IMR-90 (cell line): ENCODE measurements at places on chromosomes 16 and 17. TPM values are rescaled to one million over a fixed set of nuclear protein-coding genes. Genes with fewer than 3 reads are reported as not detected.
A peak's percentile ranks its signal among the peaks of the same experiment; 100 is the strongest.

GRCh38 chr16:65547772-65548446, 426.0 kb upstream of the CDH11 start:
- peak; percentile 93 for DNase-seq

- no peak for DNase-seq
These were observed 151.2 kb downstream of the CCDC182 start for GRCh38 chr17:57593739-57594462.

GRCh38 chr17:81390029-81390872, 5.0 kb upstream of the BAHCC1 start:
- DNase-seq = no peak

GRCh38 chr16:57485091-57485915, 990 bp downstream of the DOK4 start:
- DNase-seq = no peak

- DNase-seq = no peak
These were observed 39.8 kb downstream of the NF1 start for GRCh38 chr17:31134576-31134975.

DNA sequence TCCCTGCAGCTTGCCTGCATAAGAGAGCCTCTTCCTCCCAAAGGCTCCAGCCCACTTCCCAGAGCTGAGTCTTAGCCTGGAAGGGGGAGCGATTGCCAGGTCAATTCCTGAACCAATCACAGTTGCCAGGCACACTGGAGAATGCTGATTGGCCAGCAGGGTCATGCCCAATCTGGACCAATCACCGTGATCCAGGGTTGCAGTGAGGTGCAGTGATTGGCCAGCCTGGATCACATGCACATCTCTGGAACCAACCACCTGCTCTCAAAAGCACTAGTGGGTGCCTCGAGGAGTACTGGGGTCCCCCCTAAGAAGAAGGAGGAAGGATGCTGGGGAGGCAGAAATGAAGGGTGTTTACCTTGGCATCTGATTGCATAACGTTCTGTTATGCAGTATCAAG, 18.4 kb downstream of the NAGPA start:
- no peak for DNase-seq

DNA sequence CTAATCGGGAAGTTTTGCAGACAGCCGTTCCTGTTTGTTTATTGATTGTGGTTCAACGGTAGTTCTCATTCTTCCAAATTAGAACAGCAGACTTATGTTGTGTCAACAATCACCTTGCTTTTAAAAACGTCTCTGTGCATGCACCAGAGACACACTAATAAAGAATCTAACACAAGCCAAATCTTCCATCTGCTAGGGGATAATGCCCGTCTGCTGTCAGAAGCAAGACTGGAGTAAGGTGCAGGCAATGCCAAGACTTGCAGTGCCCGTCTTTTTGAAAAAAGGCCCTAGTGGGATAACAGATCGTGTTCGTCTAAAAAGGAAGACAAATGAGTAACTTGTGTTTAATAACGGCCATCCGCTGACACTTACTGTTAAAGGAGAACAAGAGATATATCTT, 158.4 kb downstream of the KCNJ2 start:
- DNase-seq = no peak

DNA sequence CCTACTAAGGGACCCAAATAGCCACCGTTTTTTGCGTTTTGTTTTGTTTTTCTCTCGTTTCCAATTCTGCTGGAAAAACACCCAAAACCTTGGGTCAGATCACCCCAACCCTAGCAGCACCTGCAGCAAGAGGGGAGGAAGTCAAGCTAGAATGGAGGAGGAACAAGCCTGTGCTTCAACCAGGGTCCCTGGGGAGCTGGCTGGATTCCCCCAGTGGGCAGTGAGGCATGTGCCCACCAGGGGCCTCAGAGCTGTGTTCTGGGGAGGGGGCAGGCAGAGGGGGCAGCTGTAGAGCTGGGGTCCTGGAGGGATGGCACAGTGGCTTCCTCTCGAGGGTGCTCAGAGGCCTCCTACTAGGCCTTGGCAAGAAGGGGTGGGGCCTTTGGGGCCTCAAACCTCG, 6.5 kb downstream of the CD79B start:
- no peak for DNase-seq

DNA sequence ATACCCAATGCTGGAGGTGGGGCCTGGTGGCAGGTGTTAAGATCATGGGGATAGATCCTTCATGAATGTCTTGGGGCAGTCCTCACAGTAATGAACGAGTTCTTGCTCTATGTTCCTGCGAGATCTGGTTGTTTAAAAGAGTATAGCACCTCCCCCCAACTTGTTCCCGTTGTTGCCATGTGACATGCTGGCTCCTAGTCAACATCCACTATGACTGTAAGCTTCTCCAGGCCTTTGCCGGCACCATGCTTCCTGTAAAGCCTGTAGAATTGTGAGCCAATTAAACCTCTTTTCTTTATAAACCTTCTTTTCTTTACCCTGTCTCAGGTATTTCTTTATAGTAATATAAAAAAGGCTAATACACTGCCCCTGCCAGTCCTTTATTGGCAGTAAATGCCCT, 33.3 kb downstream of the RANBP10 start:
- DNase-seq = no peak

DNA sequence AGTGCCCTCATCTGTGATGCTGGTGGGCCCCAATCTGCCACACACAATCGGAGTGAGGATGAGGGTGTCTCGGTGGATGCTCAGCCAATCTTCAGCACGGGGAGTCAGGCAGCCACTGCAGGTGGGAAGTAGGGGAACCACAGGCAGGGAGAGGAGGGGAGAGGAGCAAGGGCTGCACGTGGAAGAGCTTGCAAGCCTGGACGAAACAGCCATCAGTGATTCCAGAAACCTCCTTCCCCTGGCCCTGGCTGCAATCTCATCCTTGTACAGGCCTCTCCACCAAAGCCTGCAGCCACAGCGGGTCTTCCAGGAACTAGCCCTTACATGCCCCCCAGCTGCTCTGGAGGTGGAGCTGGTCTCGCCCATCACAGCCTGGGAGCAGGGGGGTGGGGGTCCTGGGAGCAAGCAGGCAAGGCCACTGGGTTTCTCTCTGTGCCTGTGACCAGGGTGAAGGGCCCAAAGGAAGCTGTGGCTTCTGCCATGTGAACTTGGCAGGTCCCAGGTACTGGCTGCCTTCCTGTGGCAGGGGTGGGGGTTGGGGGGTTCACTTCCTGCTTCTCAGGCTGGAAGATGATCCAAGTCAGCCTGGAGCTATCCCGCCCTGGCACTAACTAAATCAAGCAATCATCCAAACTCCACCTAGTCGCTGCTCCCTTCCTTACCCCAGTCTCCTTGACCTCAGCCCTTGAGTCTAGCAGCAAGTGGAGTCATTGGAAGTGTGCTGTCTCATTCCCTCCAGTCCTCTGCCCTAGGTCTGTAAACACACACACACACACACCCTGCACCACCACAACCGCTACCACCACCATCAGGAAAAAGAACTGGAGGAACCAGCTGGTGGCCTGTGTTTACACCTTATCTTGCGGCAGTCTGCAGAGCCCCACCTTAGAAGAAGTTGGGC, 29.4 kb upstream of the MLKL start:
- no peak for DNase-seq

GRCh38 chr16:20899477-20900298, 470 bp downstream of the DCUN1D3 start:
- no peak for DNase-seq

DNA sequence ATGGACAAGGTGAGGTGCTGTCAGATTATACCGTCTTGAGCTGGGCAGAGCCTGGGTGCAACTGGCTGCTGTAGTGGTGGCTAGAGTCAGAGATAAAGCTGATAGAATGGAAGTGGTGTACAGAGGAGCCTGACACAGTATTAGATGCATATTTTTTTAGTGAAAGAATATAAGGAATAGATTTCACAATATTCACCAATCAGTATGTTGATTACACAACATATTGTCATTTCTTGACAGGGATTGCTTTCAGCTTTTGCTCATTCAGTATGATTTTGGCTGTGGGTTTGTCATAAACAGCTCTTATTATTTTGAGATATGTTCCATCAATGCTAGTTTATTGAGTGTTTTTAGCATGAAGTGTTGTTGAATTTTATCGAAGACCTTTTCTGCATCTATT, 1.7 kb upstream of the CCL23 start:
- DNase-seq = no peak

GRCh38 chr17:61387011-61387410, 12.6 kb upstream of the TBX2 start:
- DNase-seq = no peak

GRCh38 chr17:10842658-10843057, 4.8 kb upstream of the PIRT start:
- DNase-seq = no peak

DNA sequence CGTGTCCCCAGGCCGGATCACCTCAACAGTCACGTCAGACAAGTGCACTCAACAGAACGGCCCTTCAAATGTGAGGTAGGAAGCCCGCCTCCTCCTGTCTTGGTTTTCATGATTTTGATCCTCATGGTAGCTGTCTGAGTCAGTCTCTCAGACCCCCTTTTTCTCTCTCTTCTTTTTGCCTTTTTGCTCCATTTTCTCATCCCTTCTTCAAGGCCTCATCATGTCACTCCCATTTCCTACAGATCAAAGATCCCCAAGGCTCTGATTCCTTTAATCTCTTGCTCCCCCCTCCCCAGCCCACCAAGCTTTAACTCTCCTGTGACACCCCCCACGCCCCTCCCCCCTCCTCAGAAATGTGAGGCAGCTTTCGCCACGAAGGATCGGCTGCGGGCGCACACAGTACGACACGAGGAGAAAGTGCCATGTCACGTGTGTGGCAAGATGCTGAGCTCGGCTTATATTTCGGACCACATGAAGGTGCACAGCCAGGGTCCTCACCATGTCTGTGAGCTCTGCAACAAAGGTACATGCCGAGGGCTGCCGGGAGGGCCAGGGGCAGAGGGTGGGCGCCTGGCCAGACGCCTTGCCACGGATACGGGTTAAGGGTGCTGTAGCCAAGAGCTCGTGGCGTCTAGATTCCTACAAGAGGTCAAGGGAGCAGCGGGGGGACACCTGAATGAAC, 2.0 kb downstream of the MAZ start:
- DNase-seq = no peak

- no peak for DNase-seq
These were observed 5.8 kb upstream of the CBX4 start for GRCh38 chr17:79844869-79845600.

- no peak for DNase-seq
These were observed 52.0 kb downstream of the BAIAP2 start for GRCh38 chr17:81086789-81087551.

DNA sequence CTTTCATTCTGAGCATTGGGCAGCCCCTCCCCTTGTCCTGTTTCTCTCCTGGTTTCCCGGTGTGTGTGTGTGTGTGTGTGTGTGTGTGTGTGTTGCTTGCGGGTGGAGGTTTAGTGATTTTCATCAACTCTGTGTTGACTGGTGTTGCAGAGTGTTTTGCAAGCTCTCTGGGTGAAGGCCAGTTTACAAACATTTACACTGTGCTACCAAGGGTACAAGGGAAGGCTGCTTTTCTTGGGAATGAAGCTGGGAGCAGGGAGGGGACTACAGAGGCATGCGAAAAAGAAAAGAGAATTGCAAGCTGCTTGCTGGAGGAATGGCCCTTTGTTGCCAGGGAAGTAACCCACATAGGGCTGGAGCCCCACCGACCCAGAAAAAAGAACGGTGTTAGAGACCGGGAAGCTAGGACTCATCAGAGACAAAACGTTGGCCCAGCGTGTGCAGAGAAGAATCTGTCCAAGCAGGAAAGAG, 29.6 kb downstream of the HS3ST3B1 start:
- no peak for DNase-seq

- peak; percentile 47 for DNase-seq
These were observed 83.4 kb downstream of the ASIC2 start for GRCh38 chr17:33209671-33210070.

The RMI2 gene
- 3.2 and 5.8 TPM in 2 replicates for total RNA-seq

The KCNJ2 gene
- total RNA-seq = 5.8 and 8.6 TPM in 2 replicates

The CASKIN2 gene
- total RNA-seq = 2.2 and 2.9 TPM in 2 replicates

The CDK12 gene
- 27.1 and 31.1 TPM in 2 replicates for total RNA-seq

The C16orf86 gene
- total RNA-seq = 0.28 and 0.54 TPM in 2 replicates

The MPV17L gene
- total RNA-seq = under 0.01 TPM in 1 of 2 replicates, not detected in the other

The HOXB4 gene
- 1.9 and 2.0 TPM in 2 replicates for total RNA-seq

The MT4 gene
- not detected in 2 replicates for total RNA-seq

The MLYCD gene
- total RNA-seq = 1.9 and 2.7 TPM in 2 replicates

The SLC12A3 gene
- not detected in 2 replicates for total RNA-seq

The CCL16 gene
- total RNA-seq = not detected in 2 replicates

The BEAN1 gene
- total RNA-seq = not detected in 2 replicates

The ABCC6 gene
- total RNA-seq = 0.36 and 0.56 TPM in 2 replicates
